Stimulated activated naive CD4-positive, alpha-beta T cell (primary cell): ENCODE measurements at places on chromosomes 1 and 21.

DNA sequence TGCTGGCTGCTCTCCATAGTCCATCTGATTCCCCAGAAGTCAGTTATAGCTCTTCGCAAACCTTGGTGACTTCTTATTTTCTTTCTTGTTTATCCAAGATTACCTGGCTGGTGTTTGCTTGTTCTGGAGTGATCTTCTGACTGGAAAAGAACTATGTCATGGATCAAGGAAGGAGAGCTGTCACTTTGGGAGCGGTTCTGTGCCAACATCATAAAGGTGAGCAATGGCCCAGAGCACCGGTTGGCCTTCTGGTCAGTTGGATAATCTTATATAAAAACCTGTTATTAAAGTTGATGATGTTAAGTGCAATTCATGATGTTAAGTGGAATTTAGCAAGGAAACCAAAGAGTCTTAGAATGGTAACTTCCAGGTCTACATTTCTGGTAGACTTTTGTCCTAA lies 672 bp downstream of the DHDDS start:
- DNase-seq: no peak

GRCh38 chr1:203173566-203173965 lies 2.1 kb downstream of the MYBPH start:
- DNase-seq: no peak

GRCh38 chr1:232904566-232904965 lies 45.8 kb upstream of the NTPCR start:
- DNase-seq: no peak

DNA sequence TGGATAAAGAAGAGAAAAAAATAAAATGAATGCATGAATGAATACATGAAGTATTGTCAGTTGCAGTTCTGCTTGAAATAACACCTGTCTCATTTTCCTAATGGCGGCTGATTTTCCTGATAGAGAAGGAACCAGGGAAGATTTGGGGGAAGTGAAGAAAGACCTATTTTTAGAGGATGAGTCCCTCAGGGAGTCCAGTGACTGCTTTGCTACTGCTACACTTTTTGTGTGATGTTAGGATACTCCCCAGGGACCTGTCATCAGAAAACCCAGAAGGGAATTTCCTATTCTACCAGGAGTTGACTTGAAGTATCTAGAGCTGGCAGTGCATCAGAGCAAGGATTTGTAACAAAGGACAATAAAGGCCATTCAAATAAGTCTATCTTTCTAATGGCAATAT lies 114.8 kb downstream of the MAB21L3 start:
- no peak for DNase-seq

DNA sequence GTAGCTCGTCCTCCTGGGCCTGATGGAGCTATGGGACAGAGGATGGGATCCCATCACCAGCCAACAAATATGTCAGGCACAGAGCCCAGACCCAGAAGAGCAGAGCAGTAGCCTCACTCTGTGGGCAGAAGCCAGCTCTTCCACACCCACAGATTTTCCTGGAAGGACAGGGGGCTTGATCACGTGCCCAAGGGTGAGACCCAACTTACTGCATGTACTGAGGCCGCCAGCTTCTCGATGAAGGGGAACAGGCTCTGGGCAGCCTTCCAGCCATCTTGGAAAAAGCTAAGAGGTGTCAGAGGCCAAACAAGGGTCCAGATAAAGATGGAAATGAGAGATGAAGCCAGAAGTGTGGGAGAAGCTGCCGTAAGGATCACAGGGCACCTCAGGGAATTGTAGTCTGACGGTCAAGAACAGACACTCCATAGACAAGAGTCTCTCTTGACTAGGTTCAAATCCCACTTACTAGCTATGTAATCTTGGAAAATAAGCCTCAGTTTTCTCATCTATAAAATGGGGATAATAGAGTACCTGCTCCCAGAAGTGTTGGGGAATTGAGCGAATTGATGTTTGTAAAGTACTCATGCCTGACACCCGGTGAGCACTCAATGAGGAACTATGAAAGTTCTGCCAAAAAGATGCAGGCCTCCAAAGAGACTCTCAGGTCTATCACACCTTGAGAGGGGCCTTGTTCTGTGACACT lies 17.0 kb upstream of the TCEA3 start:
- DNase-seq: no peak

- DNase-seq: no peak
These were observed 869.8 kb upstream of the B3GALT2 start for GRCh38 chr1:194056169-194056568.

DNA sequence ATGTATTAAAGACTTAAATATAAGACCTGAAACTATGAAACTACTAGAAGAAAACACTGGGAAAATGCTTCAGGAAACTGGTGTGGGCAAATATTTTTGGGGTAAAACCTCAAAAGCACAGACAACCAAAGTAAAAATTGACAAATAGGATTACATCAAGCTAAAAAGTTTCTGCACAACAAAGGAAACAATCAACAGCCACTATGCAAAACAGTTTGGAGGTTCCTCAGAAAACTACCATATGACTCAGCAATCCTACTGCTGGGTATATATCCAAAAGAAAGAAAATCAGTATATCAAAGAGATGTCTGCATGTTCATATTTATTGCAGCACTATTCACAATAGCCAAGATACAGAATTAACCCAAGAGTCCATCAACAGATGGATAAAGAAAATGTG lies 17.1 kb downstream of the TSHB start:
- DNase-seq: no peak

DNA sequence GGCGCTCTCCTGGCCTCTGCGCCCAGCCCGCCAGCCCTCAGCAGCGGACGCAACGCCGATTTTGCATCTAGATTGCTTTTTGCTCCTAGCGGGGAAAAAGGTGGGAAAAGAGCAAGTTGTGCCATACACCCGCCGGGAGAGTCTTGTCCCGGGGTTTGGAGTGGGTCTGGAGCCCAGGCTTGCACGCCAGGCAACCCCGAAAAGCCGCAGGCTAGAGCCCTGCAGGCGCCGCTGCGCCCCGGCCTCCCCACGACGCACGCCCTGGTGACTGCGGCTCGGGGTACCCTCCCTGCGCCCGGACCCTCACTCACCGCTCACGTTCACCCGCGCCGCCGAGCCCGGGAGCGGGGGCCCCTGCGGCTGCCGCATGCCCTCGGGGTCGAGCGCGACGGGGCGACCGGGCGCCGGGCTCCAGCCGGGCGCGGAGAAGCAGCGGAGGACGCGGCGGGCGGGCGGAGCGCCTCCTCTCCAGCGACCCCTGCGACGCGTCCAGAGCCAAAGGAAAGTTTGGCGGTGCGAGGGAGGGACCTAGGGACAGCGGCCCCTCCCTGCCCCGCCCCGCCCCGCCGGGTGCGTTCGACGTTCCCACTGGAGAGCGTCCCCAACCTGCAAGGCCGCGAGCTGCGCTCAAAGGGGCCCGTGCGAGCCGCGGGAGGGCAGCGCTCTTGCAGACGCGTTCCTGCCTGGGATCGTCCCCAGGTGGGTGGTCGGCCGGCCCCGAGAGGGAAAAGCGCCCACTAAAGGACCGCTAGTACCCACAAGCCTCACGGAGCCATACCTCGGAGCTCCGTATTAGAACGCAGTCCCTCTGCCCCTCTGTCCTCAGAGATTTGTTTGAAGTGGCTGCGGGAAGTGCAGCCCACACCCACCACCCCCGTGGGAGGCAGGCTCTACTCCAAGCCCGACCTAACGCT lies at the start of gene LPAR3:
TSS of gene LPAR3 (minus strand) at position 502 of the 914 bp plus-strand sequence. CDS start 27,086 bp downstream, outside the sequence.
- DNase-seq: peak; percentile 12

GRCh38 chr1:230427094-230427876 lies 1.2 kb upstream of the PGBD5 start:
- no peak for DNase-seq

DNA sequence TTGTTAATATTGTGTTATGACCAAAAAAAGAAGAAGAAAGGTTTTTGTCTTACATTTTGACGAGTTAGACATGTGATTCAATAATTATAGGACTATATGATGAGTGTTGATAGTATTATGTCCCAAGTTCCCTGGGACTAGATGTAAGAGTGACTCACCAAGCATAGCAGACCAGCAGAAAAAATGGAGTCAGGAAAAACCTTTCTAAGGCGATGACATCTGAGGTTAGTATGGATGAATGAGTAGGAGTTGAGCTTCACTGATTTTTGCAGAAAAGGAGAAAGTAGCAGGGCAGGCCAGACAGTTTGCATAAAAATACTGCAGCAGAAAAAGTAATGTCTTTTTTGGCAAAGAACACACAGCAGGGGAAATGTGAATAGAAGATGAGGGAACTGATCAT lies 1041.3 kb upstream of the ADGRL4 start:
- no peak for DNase-seq

DNA sequence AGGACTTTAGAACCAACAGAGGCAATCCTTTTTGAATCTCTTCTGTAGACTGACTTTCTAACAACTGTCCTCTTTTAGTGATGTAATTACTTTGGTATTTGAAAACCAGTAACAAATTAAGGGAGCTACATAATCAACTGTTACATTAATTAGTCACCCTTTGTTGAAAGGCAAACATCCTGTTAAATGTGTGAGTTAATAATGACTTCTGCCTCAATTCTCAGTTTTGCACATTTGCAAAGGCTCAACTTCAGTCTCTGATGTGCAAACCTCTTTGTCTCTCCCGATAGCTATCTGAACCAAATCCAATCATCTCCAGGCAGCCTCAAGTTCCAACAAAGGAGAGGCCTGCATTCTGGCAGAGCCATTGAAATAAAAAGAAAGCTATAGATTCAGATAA lies 135.4 kb upstream of the C8B start:
- no peak for DNase-seq

DNA sequence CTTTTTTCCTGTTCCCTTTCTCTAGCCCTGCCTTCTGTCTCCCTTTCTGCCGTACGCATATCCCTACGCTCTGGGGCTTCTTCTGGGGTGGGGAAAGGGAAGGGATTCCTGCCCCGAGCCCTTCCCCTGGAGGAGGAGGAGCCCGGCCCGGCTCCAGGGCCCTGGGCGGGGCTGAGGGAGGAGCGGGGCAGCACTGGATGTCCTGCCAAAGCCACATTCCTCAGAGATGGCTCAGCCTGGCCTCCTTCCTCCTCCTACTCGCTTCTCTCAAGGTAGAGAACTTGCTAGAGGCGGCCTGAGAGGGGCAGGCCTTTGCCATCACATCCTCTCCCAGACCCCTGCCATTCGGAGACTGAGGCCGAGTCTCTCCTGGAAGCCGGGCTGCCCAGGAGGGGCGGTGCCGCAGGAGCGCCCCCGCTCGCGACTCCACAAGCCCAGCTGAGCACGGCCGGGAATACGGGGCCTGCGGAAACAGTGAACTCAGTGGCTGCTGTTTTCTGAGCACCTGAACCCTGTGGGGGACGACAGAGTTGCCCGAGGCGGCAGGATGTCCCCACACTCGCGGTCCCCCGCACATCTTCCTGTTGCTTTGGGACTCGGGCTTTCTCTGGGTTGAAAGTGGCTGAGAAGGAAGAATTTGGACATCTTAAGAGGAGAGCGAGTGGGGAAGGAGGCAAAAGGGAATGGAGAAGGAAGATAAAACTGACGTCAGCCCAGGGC lies 12.2 kb downstream of the ADAMTSL4 start:
- peak; percentile 63 for DNase-seq

DNA sequence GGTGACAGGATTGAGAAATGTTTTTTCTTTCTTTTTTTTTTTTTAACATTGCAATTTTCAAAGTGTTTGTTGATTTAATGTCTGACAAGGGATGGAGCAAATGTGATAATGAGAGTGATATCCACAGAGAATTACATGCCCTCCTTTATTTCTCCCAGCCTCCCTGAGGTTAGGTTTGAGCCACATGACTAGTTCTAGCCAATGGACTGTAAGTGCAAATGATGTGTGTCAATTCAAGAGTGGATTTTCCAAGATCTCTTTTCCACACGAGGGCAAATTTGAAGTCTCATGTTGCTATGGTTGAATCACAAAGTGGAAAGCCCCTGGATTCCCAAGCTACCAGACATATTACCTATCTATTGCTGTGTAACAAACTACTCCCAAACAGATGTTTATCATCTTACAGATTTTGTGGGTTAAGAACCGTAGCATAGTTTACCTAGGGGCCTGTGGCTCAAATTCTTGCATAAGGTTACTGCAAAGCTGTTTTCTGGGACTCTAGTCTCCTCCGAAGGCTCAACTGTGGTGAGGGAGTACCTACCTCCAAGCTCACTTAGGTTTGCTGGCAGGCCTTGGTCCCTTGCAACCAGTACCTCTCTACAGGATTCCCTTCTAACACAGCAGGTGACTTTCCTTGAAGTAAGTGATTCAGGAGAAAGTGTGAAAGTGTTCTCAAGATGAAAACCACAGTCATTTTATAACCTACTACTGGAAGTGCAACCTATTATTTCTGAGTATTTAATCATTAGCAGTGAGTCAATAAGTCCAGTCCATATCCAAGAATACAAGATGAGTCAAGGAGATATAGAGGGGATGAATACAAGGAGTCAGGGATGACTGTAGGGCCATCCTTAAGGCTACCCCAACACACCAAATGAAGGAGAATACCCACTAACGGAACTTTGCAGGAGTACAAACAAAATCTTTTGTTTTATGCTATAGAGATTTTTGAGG lies 533.6 kb downstream of the PTPRC start:
- DNase-seq: no peak

DNA sequence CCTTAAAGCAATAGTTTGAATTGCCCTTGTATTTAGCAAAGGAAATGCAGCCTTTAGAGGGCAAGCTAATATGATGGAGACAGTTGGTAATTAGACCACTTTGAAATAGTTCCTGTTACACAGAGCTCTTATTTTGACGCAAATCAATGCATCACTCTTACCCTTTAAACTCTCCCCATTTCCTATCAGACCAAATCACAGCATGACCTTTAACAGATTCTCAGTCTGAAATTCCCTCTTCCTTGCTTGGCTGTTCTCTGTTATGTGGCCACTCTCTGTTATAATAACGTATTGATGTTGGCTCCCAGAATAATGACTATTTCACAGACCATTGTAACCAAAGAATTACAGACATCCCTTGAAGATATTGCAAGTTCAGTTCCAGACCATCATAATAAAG lies 66.9 kb upstream of the NGF start:
- DNase-seq: no peak

DNA sequence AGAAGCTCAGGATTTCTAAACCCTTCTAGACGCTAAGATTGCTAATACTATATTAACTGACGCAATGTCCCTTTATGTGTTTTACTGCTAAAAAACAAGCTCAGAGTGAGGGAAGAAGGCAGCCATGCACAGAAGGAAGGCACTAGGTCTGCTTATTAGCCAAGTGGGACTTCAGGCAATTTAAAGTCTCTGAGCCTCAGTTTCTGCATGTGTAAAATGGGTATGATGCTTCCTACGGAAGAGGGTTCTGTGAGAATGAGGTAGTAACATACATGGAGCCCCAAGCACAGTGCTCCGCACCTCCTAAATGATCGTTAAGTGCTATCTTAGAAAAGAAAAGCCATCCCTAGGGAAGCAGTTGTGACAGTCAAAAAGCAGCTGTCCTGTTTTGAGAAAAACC lies 16.9 kb downstream of the MIS18A start:
- no peak for DNase-seq

- no peak for DNase-seq
These were observed 4.9 kb upstream of the CORT start for GRCh38 chr1:10444795-10445397.

DNA sequence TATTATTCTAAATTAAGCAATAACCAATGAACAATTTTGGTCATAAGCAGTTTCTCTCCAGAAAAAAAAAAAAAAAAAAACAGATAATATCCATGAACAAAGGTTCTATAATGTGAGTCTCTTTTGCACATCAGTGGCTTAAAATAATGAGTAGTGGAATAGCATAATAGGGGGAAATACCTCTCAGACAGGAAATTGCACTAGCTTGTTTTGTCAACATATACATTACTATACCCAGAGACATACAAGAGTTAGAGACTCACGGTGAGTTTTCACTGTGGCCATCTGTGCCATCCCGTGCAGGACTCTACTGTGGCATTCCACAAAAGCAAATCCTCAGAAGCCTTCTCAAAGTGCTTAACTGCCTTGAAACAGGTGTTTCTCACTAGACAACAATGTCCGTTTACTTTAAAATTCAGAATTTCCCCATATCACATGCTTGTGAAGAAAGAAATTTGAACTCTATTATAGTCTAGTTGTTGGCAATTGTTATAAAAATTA lies 697.9 kb downstream of the USP25 start:
- DNase-seq: no peak
